ENCODE measurements at places on chromosomes 5 and 9. TPM values are rescaled to one million over a fixed set of nuclear protein-coding genes. Genes with fewer than 3 reads are reported as not detected.

DNA sequence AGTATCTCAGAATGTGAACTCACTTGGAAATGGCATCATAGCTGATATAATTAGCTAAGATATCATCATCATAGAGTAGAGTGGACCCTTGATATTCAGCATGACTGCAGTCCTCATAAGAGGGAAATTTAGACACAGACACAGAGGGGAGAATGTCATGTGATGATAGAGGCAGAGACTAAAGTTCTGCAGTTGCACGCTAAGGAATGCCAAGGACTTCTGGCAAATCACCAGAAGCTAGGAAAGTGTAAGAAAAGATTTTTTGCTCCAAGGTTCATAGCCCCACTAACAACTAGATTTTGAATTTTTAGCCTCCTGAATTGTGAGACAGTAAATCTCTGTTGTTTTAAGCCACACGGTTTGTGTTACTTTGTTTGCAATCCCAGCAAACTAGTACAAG lies 612.6 kb upstream of the ST8SIA4 start:
- no peak overlapping the region for H3K4me3 ChIP-seq
- H3K36me3 ChIP-seq, result peaks cover 2% of the 10 kb centered on the region
- H3K27ac ChIP-seq, result no peak overlapping the region
- no peaks in the 10 kb centered on the region for H3K27me3 ChIP-seq
- H3K4me1 ChIP-seq, result no peaks in the 10 kb centered on the region
- no peak for DNase-seq

DNA sequence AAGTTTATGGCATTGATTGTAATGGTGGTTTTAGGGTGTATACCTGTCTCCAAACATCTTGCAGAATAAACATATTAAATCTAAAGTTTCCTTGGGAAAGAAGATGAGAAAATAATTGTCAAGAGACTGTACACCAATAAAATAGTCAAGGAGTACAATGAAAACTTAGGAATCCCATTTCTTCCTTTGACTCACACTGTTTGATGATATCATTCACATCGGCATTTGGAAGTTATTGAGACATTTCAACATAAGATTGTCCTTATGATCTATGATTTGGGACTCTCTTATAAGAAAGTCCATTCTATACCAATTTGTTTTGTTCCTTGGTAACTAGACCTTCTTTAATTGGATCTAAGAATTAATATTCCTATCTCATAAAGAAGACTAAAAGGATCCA lies 482.7 kb downstream of the RAB3C start:
- H3K36me3 ChIP-seq, result no peaks in the 10 kb centered on the region
- H3K27ac ChIP-seq, result no peak overlapping the region
- no peak overlapping the region for H3K4me3 ChIP-seq
- no peak for DNase-seq
- H3K4me1 ChIP-seq, result peaks cover 18% of the 10 kb centered on the region
- no peaks in the 10 kb centered on the region for H3K27me3 ChIP-seq

DNA sequence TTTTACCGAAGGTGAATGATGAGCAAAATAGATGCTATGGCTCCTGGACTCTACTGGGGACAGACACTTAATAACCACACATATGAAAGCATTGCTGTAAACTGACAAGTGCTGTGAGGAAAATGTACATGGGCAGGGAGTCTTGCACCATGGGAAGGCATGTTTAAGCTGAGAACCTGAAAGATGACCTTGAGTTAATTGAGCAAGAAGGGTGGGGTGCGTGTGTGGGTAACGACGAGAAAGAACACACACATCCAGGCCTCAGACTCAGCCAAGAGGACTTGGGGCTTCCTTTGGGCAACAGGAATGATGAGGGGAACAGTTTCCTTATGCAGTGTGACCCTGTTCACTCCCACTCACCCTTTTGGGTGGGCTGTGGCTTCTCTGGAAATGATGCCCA lies 73.1 kb downstream of the HSPA4 start:
- no peak overlapping the region for H3K4me3 ChIP-seq
- no peaks in the 10 kb centered on the region for H3K4me1 ChIP-seq
- H3K27ac ChIP-seq, result no peak overlapping the region
- peaks cover 12% of the 10 kb centered on the region for H3K27me3 ChIP-seq

Gene CBY3
- total RNA-seq, result not detected

Gene SPATA31A3
- total RNA-seq, result not detected

Gene ARHGEF37
- total RNA-seq, result 2.4 TPM

Data from progenitor cell of endocrine pancreas (in vitro differentiated cells).